ENCODE measurements at places on chromosomes 3 and 15.
A peak's percentile ranks its signal among the peaks of the same experiment; 100 is the strongest.

DNA sequence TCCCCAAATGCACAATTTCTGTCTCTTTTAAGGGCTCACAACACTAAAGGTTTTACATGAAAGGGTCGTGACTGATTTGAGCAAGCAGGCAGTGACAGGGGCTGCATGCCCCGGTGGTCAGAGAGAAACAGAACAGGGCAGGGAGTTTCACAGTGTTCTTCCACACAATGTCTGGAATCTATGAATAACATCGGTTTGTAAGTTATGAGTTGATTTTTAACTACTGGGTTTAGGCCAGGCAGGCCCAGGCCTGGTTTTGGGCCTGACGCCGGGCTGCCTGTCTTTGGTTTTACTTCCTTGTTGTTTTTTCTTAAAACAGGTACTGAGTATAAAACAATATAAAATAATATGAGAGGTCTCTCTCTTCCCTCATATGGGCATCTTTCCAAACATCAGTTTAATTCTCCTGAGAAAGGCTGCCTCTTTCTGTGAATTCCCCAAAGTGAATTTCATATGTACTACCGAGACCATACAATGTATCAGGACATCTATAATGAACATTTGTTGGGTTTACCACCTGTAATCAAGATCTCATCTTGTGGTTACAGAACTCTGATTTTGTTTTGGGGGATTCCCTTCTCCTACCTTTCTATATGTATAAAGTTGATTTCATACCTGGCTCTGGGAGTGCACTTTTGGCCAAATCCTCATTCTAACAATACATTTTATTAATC is 74.4 kb downstream of the CD200 start:
- no peak for DNase-seq

DNA sequence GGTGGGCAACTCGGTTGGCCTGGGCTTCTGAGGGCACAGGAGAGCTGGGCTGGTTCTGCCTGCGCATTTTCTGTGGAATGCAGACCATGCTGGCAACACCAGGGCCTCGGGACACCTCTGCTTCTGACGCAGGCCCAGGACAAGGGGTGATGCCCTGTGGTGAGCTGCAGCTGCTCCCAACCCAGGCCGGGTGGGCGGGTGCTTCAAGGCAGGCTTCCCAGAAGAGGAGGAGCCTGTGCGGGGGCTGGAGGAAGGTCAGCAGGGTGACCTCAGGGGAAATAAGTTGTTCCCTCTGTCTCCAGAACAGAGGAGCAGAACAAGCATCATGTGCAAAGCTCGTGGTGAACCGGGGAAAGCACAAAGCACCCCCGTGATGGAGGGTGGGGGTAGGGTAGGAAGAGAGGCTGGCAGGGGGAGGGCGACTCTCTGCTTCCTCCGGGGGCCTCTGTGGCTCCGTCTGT is 11.0 kb upstream of the PLXNA1 start:
- peak; percentile 79 for DNase-seq

DNA sequence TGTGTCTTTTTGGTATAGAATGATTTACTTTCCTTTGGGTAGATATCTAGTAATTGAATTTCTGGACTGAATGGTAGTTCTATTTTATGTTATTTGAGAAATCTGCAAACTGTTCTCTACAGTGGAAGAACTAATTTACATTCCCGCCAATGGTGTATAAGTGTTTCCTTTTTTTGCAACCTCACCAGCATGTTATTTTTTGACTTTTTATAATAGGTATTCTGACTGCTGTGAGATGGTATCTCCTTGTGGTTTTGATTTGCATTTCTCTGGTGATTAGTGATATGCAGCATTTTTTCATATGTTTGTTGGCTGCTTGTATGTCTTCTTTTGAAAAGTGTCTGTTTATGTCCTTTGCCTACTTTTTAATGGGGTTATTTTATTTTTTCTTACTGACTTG is 607.2 kb downstream of the OTOL1 start:
- DNase-seq, result no peak

DNA sequence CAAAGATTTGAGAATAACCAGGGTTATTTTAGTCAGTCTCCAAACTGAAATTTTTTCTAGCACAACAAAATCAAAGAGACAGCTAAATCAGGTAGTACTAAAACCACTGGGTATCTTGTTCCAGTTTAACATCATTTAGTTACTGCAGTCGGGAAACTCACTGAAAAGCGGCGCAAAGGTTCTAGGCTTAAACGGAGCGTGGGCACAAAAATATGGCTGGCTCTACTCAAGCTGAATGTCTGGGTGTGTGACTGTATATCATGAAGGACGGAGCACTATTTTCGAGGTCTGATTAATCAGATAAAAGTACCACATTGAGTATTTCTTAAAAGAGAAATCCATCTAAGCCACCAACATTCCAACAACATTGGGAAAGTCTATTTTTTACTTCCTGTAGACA is 152.1 kb downstream of the TBL1XR1 start:
- DNase-seq, result no peak

DNA sequence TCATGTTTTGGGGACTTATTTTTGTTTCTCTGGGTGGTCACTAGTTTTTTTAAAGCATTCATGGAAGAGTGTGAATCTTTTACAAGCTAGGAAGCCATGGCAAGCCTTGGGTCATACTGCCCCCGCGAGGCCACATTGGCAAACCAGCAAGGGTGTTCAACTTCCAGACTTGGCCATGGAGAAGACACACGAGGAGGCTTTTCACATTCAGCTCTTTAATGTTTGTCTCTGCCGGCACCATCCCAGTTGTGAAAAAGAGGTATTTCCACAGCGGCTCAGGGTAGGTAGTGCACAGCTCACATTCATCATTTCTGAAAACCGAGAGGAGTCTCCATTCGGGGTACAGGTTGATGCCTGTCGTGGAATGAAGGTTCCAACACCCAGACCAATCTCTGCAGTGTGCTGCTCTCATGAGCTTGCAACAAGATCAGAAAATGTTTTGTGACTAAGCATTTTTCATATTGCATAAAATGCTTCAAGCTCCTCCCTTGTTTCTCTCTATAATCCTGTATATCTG is 7.7 kb downstream of the CCR5 start:
- peak; percentile 69 for DNase-seq

- no peak for DNase-seq
These were observed 643.2 kb downstream of the SQOR start for GRCh38 chr15:46278062-46278461.

- no peak for DNase-seq
These were observed 32.0 kb downstream of the TM4SF4 start for GRCh38 chr3:149506540-149506939.

DNA sequence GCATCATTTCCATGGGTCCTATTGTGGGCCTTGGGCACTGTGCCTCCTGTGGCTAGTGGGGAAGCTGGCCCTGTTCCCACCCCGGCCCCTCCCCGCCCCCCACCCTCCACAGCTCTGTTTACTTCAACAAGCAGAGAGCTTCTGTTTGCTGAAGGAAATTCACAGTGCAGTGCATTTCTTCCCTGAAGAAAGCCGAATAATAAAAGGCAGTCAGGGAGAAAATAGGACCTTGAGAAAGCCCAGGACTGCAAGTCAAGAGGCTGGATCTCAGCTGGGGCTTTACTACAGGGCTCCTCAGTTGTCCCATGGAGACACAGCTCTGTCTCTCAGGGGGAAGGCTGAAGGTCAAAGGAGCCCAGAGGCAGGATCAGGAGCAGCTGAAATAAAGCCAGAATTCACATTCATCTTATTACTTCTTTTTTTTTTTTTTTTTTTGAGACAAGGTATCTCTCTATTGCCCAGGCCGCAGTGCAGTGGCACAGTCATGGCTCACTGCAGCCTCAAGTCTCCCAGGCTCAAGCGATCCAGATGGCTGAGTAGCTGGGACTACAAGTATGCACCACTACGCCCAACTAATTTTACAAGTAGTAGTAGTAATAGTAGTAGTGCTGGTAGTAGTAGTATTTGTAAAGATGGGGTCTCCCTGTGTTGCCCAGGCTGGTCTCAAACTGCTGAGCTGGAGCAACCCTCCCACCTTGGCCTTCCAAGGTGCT is 33.0 kb upstream of the LACTB start:
- no peak for DNase-seq

GRCh38 chr15:71512682-71513006 is 297.7 kb upstream of the NR2E3 start:
- DNase-seq, result no peak

DNA sequence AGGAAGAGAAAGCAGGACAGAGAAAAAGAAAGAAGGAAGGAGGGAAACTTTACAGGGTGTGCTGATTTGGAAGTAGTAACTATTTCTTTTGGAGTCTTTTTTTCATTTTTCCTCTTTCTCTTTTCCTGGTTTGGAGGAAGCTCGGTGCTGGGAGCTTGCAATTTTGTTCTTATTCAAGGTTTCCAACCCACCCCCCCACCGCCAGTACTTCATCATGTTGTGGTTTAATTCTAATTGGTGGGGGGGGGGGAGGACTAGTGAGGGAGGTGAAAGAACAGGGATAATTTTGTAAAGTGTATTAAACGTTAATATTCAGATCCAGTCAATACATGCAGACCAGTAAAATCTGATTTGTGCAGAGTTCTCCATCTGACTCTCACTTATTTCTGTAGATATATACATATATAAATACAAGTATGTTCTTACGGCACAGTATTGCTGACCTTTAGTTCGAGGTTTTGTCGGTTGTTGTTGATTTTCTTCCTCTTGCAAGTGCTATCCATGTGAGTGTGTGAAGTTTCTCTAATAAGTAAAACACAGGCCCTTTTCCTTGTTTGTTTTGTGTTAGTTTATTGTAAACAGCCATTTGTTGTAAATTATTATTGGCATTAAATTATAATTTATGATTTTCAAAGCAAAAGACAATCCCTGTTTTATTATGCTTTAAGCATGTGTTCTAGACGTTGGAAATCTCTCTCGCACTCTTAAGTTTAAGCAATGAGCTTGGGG is 9.3 kb downstream of the NR2F2 start:
- DNase-seq, result no peak

- DNase-seq, result no peak
These were observed 37.8 kb downstream of the SLC24A1 start for GRCh38 chr15:65659502-65660052.

DNA sequence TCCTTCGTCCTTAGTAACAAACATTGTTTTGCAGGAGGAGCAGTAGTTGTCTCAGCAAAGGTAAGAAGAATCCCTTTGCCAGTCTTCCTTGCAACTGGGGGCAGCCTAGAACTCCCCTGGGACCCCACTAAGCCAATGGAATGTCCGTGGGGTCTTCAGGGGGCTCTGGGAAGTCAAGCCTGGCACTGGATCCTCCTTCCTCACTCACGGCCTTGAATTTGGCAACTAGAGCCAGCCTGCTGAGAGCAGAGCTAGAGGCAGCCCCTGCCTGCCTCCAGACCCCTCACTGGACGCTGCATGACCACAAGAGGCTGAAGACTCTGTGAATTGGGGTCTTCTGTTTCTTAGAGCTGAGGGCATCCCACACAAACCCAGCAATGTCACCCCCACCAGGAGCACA is 18.6 kb upstream of the PRR23E start:
- no peak for DNase-seq

GRCh38 chr15:67992834-67993233 is 61.3 kb upstream of the PIAS1 start:
- DNase-seq, result no peak

DNA sequence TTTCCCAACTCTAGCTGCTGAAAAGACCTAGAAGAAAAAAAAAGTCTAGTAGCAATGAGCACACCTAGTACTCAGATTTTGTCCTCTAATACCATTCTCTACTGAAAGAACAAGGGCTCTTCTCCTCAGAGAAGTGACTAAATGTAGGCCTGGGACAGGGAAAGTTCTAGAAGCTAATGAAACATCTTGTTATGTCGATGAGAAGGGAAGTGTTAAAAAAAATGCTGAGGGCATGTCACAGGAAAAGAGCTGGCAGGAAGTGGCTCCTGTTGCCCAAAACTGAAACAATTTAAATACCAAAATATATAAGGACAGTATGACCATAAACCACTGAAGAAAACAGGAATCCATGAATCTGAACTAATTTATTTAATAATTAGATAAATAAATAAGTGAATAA is 581.4 kb upstream of the TBL1XR1 start:
- DNase-seq, result no peak

- DNase-seq, result no peak
These were observed 19.8 kb upstream of the TNFSF10 start for GRCh38 chr3:172542999-172543398.

DNA sequence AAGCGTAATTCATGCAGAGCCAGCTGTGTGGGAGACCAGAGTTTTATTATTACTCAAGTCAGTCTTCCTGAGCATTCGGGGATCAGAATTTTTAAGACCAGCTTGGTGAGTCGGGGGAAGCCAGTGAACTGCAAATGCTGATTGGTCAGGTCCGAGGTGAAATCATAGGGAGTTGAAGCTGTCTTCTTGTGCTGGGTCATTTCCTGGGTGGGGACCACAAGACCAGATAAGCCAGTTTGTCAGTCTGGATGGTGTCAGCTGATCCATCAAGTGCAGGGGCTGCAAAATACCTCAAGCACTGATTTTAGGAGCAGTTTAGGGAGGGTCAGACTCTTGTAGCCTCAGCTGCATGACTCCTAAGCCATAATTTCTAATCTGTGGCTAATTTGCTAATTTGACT is 228.1 kb upstream of the ATP10A start:
- no peak for DNase-seq

DNA sequence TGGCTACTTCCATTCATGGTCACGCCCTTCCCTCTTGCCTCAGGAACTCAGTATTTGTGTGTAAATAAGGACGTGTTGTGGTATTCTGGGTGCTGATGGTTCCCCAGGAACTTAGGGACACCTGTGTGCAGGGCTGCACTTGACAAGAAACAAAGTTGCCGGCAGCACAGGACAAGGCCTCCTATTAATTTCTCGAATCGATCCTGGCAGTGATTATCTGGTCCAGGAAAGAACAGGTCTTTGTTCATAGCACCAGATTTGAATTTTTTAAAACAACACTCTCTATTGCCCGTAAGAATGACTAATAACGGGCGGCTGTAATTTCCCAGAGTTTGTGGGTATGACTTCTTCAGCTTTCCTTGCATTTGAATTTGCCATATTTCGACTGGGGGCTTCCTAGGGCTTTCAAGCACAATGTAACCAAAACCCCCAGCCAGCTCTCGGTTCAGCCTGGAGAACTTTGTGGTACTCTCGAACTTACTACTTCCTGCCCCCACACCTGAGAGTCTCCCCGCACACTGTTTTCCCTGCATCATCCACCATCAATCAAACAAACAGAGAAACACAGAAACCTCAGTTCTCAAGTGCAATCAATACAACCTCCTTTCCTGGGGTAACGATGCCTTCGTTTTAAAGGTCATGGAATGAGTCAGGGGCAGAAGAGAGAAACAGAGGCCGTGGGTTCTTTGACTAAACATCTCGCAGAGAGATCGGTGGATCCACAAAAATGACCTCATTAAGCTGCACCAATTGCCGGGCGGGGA is 241.7 kb upstream of the ICE2 start:
- no peak for DNase-seq
